ENCODE measurements at places on chromosomes 7 and 10.

GRCh38 chr10:125149036-125149679 lies 11.2 kb downstream of the CTBP2 start:
- DNase-seq: no peak

- peak; percentile 36 for DNase-seq
These were observed 430.9 kb downstream of the ACTR3B start for GRCh38 chr7:153190452-153190851.

DNA sequence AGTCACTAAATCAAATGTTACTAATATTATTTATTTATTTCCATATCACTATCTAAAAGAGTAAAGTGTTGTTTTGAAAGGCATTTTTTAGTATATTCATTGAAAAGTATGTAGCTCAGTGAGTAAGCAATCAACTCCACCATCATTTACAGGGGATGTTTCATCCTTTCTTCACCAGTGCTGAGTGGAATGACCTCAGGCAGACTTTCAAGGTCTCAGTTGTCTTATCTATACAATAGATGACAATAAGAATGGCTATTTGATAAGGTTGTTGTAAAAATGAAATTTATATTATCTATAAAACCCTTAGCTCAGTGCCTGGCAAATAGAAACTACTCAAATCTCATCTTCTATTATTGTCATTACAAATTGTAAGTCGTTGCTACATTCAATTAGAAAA lies 204.3 kb upstream of the CSTF2T start:
- DNase-seq: no peak

GRCh38 chr7:129225931-129226572 lies 1.2 kb downstream of the AHCYL2 start:
- DNase-seq: no peak

DNA sequence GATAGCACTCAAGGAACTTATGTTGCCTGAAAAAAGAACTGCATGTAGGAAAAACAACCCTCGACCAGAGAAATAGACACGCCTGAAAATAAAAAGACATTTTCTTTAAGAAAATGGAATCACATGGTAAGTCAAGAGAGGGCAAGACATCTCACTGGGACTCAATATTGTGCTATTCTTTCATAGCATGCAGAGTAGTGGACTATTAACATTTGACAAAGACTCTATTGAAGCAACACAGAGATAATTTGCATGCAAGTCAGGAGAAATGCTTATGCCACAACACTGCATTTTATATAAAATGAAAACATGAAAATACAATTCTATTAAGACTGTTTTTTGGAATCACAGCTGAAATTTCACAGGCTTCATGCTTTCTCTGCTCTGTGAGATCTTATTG lies 77.9 kb upstream of the RHOBTB1 start:
- DNase-seq: no peak

DNA sequence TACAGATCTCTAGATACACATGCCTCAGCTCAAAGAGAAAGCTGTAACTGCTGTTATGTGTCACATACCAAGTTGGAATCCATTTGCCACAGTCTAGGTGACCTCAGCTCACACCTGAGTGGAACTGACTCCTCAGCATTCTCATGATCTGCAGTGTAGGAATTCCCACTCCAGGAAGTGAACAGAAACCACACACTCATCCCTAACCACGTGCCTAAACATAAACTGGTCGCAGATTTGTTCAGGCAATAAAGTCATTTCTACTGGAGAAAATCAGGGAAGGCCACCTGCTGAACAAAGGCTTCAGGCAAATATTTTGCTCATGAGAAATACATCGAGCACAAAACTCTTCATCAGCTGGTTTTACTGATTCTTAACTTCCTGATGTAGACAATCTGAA lies 23.0 kb upstream of the ZMYND11 start:
- DNase-seq: no peak

- no peak for DNase-seq
These were observed 249.4 kb downstream of the CACNA2D1 start for GRCh38 chr7:82194016-82194643.

DNA sequence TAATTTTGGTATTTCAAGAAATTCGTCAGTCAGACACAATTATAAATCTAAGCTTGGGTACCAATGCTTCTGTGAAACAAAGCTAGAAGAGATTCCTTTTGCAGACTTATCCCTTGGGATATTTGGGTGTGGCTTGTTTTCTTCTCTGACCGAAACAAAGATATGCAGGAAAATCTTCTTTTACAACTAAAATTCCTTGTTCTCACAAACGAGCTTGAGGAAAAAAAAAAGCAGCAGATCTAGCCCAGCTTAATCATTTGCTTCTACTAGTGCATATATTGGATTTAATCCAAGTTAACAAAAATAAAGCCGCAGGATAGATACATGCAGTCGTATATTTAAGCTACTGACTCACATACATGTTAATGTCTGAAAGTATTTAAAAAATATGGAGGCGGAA lies 104.2 kb downstream of the PRTFDC1 start:
- DNase-seq: no peak

GRCh38 chr7:146296028-146296427 lies 179.4 kb downstream of the CNTNAP2 start:
- DNase-seq: no peak

DNA sequence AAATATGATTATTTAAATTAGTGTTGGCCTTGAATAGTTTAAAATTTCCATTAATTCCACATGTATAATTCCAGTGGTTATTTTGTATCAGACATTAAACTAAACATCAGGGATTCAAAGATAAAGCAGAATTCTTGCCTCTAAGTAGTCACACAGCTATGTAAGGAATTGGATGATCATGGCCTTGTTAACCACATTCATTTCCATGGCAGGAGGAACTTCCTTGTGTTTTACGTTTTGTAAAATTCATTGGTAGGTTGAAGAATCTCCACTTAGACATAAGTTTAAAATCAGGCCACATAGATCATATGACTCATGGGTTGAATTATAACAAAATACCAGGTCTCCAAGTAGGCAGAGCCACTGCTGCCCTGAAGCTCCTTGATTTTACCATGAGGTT lies 289.7 kb downstream of the PLXDC2 start:
- DNase-seq: no peak

DNA sequence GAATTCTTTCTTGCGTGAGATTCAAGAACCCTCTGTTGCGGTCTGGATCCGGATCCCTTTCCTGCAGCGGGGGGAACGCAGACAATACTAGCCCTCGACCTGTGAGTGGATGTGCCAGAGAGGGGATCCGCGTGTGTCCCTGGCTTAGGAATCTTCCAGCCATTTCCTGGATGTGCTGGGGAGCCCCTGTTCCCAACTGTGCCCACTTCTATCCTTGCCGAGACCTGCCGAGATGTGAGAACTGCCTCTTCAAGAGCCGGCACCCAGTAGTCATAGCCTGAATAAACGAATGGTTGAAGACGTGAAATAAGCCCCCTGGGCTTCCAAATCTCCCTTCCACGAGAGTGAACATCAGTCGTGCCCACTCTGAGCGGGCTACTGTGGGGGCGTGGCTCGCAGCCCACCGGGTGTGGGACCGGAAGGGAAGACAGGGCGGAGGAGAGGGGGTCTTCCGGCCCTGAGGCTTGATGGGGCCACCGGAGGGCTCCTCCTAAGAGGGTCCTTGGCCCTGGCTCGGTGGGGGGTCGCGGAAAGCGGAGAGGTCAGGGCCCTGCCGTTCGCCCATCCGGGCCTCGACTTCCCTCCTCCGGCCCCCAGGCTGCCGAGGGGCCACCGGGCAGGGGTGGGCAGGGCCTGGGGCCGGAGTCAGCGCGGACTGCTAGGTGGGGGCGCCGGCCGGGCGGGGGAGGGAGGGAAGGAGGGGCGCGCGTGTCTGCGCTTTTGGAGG lies 1.3 kb upstream of the CCDC136 start:
- DNase-seq: no peak

GRCh38 chr10:71845410-71846405 lies 5.3 kb downstream of the PSAP start:
- DNase-seq: no peak

- no peak for DNase-seq
These were observed 16.7 kb upstream of the DRGX start for GRCh38 chr10:49412571-49412970.

GRCh38 chr10:121085367-121085766 lies 234.2 kb downstream of the WDR11 start:
- DNase-seq: no peak

GRCh38 chr10:79209340-79209739 lies 137.9 kb upstream of the PPIF start:
- no peak for DNase-seq

- no peak for DNase-seq
These were observed 200.8 kb downstream of the ADRA2A start for GRCh38 chr10:111277661-111278060.

DNA sequence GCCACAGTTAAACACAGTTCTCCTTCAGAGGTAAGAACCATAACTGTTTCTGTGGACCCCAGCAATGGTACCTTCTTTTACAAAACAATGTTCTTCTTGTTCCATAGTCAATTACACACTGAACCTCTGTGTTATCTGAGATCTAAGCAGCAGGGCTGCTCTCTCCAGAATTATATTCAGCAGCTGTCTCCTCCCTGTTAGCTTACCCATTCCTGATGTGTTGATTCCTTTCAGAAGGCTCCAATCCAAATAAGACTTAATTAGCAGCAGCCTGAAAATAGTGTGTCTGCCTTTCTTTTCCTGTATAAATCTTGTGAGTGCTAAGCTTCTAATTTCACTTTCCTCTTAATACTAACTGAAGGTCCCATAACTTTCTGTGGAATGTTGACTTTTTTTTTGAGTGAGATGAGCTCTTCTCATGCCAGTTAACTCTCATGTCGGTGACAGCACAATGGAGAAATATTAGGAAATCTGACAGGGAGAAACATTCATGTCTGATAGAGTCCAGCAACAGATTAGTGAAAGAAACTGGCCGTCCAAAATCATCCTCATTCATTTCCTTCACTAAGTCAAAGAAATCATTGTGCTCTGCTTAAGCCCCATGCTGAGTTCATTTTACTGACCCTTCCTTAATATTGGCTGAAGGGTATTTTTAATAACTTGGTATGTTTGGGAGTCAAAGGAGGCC lies 226.5 kb downstream of the PRKG1 start:
- DNase-seq: no peak

GRCh38 chr7:128053023-128053422 lies 21.8 kb upstream of the LRRC4 start:
- DNase-seq: peak; percentile 81

DNA sequence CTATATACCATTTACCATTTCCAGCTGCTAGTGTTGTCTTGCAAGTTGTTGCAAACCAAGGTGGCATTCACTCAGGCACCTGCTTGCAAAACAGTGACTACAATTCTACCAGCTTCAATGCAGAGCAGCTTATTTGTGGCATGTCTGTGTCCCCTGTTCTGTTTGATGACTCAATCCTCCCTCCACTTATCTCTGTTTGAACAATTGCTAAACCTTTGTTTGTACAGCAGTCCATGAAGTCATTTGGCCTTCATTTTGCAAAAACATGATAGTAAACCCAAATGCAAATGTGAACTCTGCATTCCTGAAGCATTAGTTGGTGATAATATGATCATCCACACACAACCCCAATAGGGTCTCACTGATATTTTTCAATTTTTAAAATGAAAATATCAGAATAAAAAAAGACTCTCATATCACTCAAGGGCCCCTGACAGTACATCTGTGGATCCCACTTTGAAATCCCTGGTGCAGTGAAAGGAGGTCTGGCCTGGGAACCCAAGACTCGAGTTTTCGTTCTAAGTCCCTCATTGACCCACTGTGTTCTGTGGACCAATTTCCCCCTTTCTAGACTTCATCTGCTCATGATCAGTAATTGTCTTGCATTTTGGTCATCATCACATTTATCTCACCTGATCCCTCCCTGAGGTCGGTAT lies 425.4 kb downstream of the RPS24 start:
- no peak for DNase-seq

- DNase-seq: no peak
These were observed 90.8 kb upstream of the NRG3 start for GRCh38 chr10:81784111-81784597.

- DNase-seq: no peak
These were observed 67.8 kb upstream of the NMT2 start for GRCh38 chr10:15236340-15236739.

GRCh38 chr10:78335371-78335690 lies 301.7 kb downstream of the RPS24 start:
- no peak for DNase-seq

- DNase-seq: no peak
These were observed 578.6 kb upstream of the GALNT17 start for GRCh38 chr7:70553364-70553763.

GRCh38 chr10:103373544-103373943 lies 5.8 kb downstream of the TAF5 start:
- peak; percentile 53 for DNase-seq

- DNase-seq: no peak
These were observed 83.7 kb upstream of the PDGFA start for GRCh38 chr7:603152-603951.

DNA sequence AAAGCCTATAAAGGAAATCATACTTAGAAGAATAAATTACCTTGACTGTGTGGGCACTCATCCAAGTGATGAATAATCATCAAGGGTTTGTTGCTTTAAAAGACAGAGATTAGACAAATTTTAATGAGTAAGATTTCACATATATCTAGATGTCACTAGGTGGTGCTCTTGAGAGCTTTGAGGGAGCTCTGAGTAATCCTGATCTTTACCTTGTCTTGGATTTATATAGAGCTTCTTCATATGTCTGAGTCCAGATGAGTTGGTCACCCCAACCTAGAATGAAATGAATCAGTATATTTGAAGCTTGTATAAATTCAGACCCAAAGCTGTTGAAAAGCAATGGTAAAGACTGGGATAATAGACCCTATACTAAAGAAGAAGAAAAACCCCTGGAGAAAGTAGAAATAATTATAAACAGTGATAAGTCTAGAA lies 3.7 kb downstream of the AGR2 start:
- peak; percentile 27 for DNase-seq

DNA sequence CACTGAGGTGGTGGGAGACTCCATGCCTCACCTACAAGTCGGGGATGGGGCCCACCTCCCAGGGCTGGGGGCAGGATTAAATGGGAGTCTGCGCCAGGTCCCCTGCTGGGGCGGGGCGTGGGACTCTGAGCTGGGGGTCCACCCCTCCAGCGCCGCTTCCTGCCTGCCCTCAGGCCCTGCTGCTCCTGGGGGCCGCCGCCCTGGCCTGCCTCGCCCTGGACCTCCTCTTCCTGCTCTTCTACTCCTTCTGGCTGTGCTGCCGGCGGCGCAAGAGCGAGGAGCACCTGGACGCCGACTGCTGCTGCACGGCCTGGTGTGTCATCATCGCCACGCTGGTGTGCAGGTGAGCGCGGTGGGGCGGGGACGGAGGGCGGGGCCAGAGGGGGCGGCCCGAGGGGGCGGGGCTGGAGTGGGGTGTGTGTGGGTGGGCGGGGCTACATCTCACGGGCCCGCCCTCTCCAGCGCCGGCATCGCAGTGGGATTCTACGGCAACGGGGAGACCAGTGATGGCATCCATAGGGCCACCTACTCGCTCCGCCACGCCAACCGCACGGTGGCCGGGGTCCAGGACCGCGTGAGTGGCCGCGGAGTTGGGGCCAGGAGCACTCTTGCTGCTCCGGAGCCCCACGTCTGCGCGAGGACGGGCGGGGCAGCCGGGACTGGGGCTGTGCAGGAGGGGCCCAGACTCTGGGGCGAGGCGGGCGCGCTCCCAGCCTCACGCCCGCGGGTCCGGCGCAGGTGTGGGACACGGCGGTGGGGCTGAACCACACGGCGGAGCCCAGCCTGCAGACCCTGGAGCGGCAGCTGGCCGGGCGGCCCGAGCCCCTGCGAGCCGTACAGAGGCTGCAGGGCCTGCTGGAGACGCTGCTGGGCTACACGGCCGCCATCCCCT lies 15.1 kb downstream of the TTYH3 start:
- no peak for DNase-seq

- no peak for DNase-seq
These were observed 56.6 kb downstream of the ELMO1 start for GRCh38 chr7:37391791-37392672.
